ENCODE measurements at places on chromosomes 13 and 19.

DNA sequence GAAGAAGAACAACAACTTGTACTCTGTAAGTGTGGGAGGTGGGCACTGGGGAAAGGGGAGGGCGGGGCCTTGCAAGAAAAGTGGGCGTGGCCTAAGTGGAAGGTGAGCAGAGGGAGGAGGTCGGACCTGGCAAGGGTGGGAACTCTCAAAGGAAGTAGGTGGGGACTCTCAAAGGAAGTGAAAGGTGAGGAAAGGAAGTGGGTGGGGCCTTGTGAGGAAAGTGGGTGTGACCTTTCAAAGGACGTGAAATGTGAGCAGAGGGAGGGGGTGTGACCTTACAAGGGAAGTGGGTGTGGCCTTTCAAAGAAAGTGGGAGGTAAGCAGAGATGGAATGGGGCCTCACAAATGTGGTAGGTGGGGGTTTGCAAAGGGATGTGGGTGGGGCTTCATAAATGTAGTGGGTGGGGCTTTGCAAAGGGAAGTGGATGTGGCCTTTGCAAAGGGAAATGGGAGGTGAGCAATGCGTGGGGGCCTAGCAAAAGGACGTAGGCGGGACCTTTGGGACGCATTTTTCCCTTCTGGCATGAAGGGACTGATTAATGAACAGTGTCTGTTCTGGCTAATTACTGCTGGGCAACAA, 25.9 kb downstream of the ACSBG2 start:
- peak; percentile 96 for DNase-seq

DNA sequence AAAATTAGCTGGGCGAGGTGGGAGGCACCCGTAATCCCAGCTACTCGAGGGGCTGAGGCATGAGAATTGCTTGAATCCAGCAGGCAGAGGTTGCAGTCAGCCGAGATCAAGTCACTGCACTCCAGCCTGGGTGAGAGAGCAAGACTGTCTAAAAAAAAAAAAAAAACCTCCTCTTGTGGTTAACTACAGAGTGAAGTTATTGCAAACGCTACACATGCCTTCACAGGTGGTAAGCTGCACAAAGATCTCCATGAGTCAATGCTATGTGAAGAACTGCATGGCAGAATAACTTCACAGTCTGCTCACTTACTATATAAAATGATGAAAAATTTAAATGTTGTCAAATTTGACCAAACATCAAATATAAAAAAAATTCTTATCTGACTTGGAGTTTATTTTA, 436.8 kb downstream of the FGF14 start:
- DNase-seq = no peak

- no peak for DNase-seq
Measured at GRCh38 chr13:109722068-109722467, 64.3 kb downstream of the IRS2 start.

- DNase-seq = no peak
Measured at GRCh38 chr13:71618159-71618558, 248.8 kb downstream of the DACH1 start.

DNA sequence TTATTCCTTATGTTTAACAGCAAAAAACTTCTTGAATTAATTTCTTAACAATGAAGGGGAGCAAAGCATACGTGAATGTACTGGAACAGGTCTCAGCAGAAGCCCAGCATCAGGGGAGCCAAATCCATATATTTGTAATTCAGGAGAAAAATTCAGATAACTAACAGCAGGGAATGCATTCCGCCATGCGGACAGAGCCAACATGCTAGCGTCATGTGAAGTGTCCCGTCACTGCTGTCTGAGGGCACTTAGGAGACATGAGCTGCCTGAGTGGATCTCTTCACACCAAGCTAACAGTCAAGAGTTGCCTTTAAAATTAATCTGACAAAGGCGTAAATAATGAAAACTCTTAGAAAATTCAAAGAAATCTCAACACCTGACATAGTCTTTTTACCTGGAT, 6.4 kb downstream of the AMER2 start:
- DNase-seq = no peak

DNA sequence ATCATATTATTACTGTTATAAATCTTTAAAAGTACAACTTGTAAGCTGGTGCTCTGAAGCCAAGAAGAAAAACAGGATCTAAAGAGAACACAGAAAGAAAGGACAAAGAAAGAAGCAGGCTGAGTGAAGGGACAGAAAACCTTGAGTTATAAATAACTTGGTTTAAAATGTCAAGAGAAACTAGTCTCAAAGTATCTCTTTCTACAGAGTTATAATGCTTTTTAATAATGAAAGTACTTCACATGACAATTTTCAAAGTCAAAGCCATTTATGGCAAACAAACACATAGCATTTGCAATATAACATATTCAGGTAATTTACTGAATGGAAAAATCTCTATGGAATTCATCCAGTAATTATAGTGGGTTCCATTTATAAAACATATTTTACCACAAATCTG, 33.4 kb downstream of the CAB39L start:
- DNase-seq = no peak

DNA sequence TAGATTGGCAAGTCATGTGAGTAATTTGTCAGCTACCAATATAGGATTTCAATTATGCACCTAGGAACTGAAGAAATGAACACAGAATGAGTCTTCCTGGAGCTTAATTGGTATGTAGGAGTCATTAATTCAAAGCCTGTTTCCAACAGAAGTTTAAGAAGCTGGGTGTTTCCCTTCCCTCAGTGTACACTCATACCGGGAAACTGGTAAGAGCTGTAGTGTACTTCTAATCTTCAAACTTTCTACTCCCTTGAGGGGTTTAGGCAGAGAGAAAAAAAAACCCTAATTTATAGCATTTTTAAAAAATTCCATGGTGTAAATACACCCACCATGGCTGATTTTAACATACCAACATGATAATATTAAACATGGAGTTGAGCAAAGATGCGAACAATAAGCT, 665.7 kb upstream of the SLITRK5 start:
- no peak for DNase-seq

DNA sequence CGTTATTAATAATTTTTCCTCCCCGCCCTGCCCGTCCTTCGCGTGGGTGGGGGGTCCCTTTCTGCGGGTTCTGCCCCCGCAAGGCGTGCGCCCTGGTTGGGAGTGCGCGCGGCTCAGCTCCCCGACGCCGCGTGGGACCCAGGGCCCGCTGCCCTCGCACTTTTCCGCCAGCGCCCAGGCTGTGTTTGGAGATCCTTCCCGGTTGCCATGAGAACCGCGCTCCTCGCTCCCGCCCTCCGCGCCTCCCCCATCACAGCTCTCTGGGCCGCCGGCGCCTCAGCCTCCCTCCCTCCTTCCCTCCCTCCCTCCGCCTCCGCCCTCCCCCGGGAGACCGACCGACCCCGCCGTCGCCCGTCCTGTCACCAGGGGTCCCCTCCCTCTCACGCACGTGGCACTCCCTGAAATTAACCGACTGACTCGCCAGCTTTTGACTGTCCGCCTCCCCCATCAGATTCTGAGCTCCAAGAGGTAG, 2.4 kb upstream of the SSBP4 start:
- DNase-seq = peak; percentile 91

- no peak for DNase-seq
Measured at GRCh38 chr13:58379221-58379620, 747.7 kb downstream of the PCDH17 start.

DNA sequence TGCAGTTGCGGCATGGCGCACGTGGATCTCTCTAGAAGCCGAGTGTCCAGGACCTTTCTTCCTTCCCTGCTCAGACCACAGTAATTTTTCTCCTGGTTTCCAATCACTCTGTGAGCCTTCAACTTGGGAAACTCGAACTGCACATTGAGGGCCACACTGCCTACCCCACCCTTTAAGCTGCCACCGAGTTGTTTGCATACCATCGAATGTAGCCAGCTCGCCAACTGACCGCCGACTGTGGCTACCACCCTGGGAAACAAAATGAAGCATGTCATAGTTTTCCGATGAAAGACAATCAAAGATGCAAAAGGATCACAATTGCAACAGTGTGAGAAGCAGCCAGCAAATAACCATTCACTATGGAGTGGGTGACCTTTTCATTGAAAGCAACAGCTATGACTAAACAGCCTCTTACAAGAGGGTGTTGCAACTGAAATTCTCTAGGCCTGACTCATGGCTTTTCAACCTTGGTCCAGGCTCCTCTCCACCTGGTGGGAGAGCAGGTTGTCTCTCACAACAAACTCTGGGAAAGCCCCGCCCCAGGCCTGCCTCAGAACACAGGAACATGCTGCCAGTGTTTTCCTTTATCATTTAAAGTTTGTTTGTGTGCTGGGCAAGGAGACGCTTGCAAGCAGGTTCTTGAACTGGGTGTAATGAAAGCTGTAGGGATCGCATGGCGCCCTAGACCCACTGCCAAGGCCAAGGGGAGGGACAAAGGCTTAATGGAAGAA, 141.7 kb upstream of the SERP2 start:
- no peak for DNase-seq

DNA sequence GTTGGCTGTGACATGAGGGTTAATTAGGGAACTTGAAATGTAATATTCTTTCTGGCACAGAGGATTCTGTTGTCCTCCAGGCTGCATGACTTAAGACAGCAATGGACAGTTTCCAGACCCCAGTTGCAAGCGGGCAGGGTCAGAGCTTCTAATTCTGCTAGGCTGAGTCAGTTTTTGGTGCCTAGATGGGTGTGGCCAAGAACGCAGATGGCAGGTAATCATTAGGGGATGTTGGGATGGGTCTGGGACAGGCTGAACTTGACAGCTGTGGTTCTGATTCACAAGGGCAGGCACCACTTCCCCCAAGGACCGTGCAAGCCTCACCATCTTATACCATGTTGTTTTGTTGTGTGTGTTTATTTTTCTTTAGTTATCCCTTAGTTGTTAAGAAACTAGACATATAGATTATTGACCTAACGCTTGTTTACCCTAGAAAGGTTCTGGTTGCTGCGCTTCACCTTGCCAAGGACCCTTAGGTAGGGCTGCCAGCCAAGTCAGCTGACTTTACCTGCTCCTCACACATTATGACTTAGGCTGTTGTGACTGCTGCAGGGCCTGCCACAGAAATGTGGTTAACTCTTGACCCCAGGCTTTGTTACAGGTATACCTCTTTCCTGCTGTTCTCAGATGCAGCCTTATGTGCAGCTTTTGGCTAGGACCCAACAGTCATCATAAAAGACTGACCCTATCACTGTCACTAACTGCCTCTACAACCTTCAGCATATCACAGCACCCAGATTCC, 117.7 kb upstream of the KLF12 start:
- DNase-seq = no peak

DNA sequence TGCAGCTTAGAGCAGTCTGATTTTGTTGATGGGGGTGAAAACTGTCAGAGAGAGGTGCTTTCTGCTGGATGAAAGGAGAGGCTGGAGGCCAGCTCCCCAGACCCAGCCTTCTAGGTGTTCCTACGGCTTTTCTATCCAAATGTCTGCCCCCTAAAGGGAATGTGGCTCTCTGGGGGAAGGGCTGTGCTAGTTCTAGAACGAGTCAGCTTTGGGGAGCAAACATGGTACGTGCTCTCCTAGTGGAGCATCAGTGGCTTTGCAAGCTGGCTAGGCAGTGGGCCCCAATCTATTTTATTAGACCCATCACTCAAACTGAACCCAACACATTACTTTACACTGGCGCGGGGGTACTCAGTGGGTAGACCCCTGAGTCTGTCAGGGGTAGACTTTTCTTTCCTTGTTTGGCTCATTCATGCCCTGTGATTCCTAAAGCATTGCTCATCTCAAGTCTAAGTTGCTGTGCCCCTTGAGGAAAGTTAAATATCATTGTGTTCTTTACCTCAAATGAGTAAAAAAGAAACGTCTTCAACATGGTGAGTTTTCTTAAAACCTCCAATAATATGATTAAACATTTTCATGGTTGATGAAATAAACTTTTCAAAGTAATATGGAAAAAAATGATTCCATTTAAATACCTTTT, 254.9 kb downstream of the DLEU7 start:
- no peak for DNase-seq

GRCh38 chr13:34678154-34678553, 263.9 kb upstream of the NBEA start:
- DNase-seq = no peak

DNA sequence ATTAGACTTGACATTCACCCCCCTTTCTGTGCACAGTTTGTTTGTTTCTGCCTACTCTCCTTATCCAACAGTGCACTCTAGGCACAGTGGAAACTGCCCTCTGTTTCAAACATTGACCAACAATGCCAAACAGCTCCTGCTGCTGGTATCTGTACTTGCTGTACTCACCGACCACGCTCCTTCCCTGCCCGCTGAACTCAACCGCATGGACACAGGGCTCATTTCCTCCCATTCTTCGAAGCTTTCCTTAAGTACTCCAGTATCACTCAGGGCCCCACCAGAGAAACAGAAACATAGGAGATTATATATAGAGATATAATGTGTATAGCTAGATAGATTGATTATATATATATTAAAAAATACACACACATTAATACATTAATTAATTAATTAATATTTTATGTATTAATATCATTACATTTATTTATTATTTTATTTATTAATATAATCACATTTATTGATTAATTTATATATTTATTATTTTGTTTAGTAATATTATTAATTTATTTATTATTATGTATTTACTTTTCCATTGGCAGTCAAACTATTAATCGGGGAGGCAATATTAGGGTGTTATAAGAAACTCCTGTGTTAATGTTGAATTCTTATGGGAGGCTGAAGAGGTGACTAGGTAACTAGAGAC, 1528.2 kb downstream of the EFNB2 start:
- no peak for DNase-seq

- no peak for DNase-seq
Measured at GRCh38 chr13:113564331-113565023, 20.1 kb upstream of the TFDP1 start.

DNA sequence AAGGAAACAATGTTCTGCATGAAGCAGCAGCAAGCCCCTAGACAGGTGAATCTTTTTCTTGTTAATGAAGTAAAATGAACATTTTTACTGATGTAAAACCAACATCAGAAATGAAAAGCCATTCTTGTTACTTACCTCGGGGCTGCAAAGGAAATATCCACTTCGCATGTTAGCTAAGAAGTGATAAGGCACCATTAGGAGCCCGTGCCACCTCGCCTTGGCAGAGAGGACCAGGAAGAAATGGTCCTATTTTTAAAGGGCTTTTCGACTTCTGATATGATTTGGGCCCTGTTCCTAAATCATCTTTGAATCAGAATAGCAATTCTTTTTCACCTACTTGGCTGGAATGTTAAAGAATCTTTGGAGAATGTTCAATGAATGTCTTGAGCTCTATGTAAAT, 183.2 kb downstream of the OXGR1 start:
- no peak for DNase-seq

GRCh38 chr19:51691074-51691583, 2.0 kb upstream of the SPACA6 start:
- DNase-seq = peak; percentile 33

- no peak for DNase-seq
Measured at GRCh38 chr13:33806470-33807248, 11.3 kb upstream of the RFC3 start.

DNA sequence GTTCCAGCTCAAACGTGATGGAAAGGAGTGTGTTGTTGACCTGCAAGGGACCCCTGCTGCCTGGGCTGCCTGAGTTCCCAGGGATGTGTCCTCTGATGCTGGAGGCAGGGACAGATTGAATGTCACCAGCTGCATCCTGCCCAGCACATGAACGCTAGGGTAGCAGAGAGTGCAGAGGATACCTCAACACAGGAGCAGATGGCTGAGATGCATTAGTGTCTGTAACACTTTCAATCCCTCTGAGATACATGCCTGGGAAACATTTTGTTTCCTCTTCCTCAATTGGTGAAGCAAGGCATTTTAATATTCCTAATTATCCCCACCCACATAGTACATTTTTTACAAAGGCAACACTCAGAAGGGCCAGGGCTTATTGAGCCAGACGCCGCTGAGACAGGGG, 106.4 kb upstream of the UBL3 start:
- DNase-seq = no peak

GRCh38 chr19:17294051-17294891, 9.0 kb downstream of the ABHD8 start:
- DNase-seq = peak; percentile 53

- DNase-seq = peak; percentile 71
Measured at GRCh38 chr13:84645196-84646012, 763.1 kb upstream of the SLITRK1 start.

Data from KBM-7 (cell line).